H9 (cell line): ENCODE measurements at places on chromosomes 1 and 21.
A peak's percentile ranks its signal among the peaks of the same experiment; 100 is the strongest.

DNA sequence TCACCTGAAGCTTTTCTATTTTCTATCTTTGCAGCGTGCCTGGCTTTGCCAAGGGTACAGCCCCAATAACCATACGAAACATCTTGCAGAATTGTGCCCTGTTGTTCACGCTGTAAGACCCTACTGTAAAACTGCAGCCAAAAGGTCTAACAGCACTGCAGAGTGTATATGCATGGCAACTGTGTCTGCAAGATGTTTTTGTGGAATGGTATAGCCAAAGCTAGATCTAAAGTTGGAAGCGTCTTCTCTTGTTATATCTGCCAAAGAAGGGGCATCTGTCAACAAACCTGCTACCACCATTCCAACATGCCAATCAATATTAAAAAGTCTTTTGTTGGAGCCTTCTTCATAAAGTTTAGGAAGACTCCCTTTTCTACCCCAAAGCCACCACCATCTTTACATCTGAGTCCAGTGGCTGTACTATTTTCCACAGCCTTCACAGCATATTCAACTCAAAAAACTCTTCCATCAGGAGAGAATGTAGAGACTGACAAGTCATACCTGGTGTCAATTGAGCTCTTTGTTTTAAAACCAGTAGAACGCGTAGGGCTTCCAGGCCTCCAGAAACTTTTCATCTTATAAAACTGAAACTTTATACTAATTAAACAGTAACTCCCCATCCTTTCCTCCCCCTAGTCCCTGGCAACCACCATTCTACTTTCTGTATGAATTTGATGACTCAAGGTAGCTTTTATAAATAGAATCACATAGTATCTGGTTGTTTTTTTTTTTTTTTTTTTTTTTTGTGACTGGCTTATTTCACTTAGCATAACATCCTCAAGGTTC is 40.0 kb downstream of the ZSCAN20 start:
- DNase-seq: no peak

GRCh38 chr1:74731399-74732052 is 1.3 kb downstream of the CRYZ start:
- DNase-seq: no peak

- DNase-seq: peak; percentile 71
Measured at GRCh38 chr1:205505076-205505729, 734 bp downstream of the CDK18 start.

DNA sequence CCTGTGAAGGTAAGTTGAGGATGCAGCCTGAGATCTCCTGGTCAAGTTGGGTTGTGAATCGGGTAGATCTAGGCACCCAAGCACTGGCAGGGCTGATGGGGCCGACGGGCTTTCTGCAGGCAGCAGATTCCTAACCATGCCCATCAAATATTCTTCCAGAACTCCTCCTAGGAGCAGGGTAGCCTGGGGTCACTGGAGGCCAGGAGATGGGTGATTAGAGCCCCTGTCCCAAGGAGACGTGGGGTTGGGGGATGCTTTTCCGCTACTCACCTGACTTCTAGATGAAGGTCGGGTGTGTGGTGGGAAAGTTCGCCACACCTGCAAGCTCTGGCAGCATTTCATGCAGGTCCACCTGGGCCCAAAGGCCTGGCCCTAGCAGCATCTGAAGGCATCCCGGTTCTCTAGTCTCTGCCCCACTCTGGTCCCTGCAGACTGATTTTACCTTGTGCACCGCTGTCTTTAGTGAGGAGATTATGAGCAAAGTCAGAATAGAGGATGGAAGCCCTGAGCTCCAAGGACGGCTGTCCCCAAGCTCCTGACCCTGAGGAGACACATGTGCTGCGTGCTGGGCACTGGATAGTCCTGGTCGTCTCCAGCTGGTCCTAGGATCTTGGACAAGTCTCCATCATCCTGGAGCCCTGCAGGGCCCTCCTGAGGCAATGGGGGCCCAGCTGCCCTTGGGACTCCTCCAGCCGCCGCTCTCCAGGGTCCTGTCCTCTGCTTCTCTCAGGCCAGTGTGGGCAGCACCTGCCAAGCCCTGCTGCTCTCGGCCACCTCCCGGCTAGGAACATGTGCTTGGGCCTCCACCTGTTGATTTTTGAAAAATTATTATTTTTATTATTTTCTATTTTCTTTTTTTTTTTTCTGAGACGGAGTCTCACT is 21.8 kb upstream of the C2CD2 start:
- DNase-seq: no peak

- DNase-seq: peak; percentile 35
Measured at GRCh38 chr1:39346872-39347271, 142.4 kb downstream of the MACF1 start.

GRCh38 chr1:8379513-8380186 is 61.7 kb downstream of the SLC45A1 start:
- no peak for DNase-seq

- no peak for DNase-seq
Measured at GRCh38 chr1:35191429-35192055, 1.4 kb downstream of the SFPQ start.

DNA sequence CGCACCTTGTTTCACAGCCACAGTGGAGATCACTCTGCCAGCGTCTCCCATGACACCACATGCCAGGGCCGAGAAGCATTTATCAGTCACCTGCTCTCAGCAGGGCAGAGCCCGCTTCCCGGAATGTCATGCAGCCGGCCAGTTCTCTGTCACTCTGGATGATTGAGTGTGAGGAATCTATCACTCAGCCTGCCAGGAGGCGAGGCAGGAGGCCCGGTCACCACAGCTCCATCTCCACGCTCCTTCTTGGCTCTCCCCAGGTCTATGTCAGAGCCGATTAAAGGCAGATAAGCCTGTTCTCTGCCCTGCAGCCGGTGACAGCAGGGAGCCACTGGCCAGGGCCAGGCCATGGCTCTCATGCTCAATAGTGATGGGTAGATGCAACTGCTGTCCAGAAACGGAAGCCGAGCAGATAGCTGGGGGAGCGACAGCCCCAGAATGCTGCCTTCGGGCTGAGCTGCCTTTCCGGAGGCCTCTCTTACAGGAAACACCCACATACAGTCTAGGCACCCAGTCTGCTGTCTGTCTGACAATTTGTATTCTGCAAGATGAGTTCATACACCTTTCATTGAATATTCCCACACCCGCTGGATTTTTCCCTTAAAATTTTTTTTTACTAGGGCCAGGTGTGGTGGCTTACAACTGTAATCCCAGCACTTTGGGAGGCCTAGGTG is 64.1 kb downstream of the ACTL8 start:
- DNase-seq: peak; percentile 19

DNA sequence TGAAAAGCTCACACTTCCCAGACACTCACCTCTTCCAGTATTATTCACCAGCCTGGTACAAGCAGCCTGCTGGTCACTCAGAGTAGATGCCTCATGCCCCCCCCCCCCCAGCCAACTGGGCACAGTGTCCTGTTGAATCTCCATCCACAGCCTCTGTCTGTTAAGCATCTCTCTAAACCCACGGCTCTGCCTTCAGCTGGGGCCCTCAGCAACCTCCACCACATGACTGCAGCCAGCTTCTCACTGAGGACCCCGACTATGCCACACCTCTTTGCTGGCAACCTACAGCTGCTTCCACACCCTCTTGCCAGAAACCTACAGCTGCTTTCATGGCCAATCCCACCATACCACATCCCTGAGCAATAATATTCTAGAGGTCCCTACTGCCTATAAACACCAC is 113.1 kb downstream of the RHOU start:
- DNase-seq: no peak

DNA sequence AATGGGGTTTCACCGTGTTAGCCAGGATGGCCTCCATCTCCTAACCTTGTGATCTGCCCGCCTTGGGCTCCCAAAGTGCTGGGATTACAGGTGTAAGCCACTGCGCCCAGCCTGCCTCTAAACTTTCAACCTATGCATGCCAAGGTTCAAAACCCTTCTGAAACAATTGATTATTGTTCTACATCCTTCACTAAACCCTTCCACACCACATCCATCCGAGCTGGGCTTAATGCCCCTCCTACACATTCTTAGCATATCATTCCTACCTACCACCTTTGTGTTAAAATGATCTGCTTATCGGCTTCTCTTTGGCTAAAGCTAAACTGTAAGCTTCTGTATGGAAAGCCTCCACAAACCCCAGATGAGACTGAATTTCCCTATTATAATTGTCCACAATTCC is 40.8 kb upstream of the DOCK7 start:
- DNase-seq: no peak

- no peak for DNase-seq
Measured at GRCh38 chr1:149928401-149928724, 760 bp upstream of the SF3B4 start.

DNA sequence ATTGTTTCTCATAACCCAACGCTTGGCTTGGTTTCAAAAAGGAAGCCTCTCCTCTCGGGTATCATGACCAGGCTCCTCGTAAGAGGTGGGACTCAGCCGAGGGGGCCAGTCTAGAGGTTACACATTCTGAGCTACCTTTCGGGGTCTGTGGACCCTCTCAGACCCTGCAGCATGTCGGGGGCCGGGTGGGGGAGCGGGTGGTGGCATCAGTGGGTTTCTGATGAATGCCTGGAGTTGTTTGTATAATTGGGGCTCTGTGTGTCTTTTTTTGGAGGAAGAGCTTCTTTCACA is 229.3 kb downstream of the CAMTA1 start:
- no peak for DNase-seq

DNA sequence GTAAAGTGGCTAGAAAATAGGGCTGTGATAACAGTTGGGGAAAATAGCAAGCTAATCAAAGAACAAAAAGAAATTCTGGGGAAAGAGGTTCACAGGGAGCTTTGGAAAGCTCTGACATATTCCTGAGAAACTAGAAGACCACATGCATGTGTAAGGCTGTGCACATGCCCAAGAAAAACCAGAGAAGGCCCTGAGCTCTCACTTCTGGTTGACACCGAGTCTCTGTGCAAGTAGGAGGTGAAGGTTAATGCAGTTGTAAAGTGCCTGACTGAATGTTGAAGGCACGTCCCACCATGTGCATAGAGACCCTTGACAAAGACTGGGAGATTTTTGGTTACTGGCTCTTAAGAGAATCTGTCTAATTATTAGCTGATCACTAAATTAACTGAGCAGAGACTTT is 261.0 kb downstream of the DYRK1A start:
- DNase-seq: no peak

- DNase-seq: no peak
Measured at GRCh38 chr1:4760088-4760487, 105.7 kb downstream of the AJAP1 start.

- DNase-seq: no peak
Measured at GRCh38 chr1:57536749-57537423, 113.0 kb upstream of the DAB1 start.

GRCh38 chr1:87757676-87758075 is 429.0 kb downstream of the LMO4 start:
- no peak for DNase-seq

DNA sequence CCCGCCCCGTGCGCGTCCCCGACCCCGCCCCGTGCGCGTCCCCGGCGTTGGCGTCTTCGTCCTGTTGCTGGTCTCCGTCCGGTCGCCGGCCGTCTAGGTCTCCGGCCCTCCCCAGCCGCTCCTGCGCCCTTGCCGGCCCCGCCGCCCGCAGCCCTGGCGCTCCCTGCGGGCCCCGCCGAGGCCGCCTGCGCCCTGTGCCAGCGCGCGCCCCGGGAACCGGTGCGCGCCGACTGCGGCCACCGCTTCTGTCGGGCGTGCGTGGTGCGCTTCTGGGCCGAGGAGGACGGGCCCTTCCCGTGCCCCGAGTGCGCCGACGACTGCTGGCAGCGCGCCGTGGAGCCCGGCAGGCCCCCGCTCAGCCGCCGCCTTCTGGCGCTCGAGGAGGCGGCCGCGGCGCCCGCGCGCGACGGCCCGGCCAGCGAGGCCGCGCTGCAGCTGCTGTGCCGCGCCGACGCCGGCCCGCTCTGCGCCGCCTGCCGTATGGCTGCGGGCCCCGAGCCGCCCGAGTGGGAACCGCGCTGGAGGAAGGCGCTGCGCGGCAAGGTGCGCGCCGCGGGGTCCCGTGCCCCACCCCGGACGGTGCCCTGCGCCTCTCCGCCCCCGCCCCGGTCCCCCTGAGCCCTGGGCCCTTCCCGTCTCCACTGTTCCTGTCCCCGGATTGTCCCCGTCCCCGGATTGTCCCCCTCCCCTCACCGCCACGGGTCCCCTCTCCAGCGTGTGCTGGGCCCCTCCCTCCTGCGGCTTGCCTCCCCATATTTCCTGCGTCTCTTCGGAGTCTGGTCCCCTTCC is at the start of gene RNF187:
Gene RNF187, plus strand, starts transcription at position 47 of the 789 bp plus-strand sequence.
- no peak for DNase-seq

DNA sequence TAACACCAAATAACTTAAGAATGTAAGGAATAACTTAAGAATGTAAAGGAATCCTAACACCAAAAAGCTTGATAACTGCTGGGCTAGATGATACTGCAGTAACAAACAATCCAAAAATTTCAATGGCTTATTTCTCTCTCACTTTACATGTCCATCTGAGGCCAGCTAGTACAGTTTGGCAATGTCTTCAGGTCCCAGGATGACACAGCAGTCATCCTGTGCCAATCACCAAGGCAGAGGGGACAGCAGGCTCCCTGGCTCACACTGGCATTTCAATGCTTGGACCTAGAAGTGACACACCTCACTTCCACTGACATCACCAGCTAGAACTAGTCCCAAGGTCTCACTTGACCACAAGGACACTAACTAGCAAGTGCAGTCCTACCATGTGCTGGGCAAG is 15.3 kb downstream of the DNAJC11 start:
- no peak for DNase-seq

GRCh38 chr1:92441697-92442342 is 44.9 kb downstream of the GFI1 start:
- DNase-seq: peak; percentile 82

GRCh38 chr1:69045572-69045971 is 522.1 kb upstream of the LRRC7 start:
- no peak for DNase-seq

GRCh38 chr1:94351481-94351880 is 66.7 kb upstream of the ABCD3 start:
- no peak for DNase-seq

DNA sequence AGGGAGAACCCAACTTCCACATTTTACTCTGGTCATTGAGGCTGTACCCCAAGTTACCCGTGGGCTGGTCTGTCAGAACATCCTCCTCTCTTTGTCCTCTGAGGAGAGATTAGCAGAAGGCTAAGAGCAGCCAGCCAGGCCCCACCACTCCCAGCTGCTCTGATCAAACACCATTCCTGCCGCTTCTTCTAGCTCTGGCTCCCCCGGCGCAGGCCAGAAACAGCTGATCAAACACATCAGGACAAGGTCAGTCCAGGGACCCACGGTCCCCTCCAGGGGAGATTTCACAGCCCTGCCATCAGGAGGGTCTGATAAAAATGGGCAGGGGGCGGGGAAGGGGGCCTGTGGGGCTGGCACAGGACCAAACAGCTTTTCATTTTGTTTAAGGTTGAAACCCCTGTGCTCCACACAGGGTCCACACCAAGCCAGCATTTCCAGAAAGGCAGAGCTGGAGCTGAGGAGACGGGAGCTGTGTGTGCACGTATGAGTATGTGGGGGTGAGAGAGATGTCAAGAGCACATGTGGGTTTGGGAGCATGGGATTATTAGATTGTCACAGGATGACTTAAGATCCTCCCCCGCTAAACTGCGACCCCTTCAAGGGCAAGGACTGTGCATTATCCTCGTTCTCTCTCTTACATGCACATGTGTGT is 29.9 kb upstream of the EPHA8 start:
- no peak for DNase-seq

GRCh38 chr21:45990049-45990711 is 8.6 kb downstream of the COL6A1 start:
- DNase-seq: no peak

- DNase-seq: no peak
Measured at GRCh38 chr21:28683982-28684752, 308.5 kb downstream of the LTN1 start.
